NCI-H1092 treated with DMSO at 0.1 percent for 48 hours (cell line): ENCODE measurements at places on chromosomes 5 and 9.
A peak's percentile ranks its signal among the peaks of the same experiment; 100 is the strongest.

GRCh38 chr5:94080390-94080789, 339.0 kb upstream of the POU5F2 start:
- DNase-seq, result no peak

DNA sequence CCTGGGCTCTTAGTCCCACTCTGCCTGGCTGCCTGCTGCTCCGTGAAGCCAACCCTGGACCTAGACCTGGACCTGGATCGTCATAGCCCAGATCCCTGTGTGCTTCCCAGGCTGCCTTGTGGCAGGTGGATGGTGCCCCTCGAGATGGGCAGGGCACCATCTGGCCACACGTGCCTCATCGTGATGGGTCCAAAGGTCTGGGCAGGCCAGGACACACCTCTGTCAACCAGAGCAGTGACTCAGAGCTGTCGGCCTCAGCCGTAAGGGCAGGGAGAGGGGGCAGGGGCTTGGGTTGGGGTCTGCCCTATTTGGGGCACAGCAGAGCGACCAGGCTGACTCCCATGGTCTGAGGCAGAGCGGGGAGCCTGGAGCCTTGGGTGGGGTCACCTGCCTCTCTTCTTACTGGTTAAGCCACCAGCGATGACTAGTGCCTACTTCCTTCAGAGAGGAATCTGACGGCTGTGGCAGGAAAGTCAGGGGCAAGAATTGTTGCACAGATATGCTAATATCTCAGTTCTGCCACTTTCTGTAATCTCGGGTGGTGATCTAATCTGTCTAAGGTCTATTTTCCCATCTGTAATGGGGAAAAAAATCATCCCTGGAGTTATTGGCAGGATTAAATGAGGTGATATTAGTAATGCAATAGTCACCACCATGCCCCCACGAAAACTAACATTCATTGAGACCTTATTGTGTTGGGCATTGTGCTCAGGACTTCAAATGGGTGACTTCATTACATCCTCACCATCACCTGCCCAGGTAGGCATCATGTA, 3.2 kb upstream of the CDHR2 start:
- DNase-seq, result no peak

DNA sequence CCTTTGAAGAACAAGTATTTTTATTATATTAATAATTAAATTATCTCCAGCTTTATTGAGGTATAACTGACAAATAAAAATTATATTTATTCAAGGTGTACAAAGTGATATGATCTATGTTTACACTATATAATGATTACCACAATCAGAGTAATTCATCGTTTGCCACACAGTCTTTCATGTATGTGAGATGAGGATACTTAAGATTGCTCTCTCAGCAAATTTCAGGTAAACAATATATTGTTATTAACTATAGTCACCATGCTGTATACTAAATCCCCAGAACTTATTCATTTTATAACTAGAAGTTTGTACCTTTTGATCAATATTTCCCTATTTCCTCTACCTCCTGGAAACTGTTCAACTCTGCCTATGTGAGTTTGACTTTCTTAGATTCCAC, 16.7 kb upstream of the CCNO start:
- no peak for DNase-seq

DNA sequence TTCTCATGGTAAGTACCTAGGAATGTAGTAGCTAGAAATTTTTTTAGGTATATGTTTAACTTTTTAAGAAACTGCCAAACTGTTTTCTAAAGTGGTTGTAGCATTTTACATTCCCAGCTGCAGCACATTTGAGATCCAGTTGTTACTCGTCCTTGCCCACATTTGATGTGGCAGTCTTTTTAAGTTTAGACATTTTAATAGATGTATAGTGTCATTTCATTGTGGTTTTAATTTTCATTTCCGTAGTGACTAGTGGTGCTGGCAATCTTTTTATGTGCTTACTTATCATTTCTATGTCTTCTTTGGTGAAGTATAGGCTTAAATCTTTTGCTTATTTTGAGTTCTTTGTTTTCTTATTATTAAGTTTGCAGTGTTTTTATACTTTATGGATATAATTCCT, 171.6 kb downstream of the GAS1 start:
- no peak for DNase-seq

DNA sequence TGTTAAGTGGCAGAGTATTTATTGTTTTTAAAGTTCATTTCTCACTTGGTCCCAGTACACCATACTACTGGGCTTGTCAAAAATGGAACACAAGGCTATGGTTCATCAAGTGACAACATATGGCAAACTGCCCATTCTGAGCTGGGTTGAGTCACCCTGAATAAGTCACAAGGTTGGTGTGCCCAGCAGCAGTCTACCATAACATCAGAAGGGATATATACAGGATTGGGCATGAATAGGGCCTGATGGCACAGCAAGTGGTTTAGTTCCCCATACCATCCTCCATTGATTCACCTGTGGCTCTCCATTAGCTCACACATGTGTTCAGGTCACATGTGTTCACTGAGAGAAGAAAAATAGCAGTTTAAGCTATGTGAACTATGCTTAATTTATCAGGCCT, 249.8 kb upstream of the PRDM9 start:
- no peak for DNase-seq

- peak; percentile 55 for DNase-seq
Observed at GRCh38 chr9:95516221-95516733, 494 bp downstream of the PTCH1 start.

GRCh38 chr9:97419309-97419867, 7.5 kb downstream of the TDRD7 start:
- no peak for DNase-seq

GRCh38 chr9:6212722-6213375, 2.8 kb upstream of the IL33 start:
- DNase-seq, result no peak

- no peak for DNase-seq
Observed at GRCh38 chr9:83155733-83156132, 92.8 kb upstream of the RASEF start.

DNA sequence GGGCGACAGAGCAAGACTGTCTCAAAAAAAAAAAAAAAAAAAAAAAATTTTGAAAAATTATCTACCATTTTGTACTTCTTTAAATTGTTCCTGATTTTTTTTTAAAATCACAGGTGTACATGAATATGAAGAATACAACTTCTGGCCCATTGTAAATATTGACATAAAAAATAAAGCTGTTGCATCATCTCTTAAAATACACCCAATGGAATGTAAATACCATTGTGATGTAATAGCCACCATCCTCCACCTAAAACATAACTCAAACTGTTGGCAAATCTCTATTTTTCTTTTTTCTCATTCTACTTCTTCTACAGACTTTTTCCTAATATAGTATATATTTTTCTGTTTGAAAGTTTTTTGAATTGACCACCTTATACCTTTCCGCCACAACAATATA, 61.0 kb upstream of the TEX48 start:
- no peak for DNase-seq

DNA sequence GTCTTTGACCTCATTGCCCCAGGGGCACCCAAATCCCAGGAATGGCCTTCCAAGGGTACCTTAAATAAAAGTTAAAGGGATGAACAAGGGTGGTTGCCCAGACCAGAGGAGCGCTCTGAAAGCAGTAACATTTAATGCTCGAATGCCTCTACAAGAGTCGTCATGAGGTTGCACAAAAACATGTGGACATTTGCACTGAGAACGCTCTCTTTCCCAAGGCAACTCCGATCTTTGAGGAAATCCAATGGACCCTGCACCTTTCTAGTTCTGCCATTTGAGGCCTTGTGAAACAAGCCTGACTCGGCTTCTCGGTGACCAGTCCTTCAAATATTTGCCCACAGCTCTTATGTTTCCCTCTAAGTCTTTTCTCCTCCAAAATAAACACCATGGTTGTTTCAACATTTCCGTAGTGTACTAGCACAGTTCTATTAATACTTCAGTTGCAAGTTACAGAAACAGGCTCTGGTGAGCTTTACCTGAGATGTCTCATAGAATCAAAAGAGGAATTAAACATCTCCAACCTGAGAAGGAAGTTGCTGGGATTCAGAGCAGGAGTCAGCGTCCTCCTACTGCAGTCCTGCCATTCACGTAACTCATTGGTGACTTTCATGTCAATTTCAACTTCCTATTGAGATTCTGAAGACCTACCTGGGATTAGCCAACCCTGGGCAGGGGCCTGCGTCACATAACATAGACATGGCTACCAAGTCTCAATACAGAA, 168.8 kb upstream of the RAI14 start:
- no peak for DNase-seq

- no peak for DNase-seq
Observed at GRCh38 chr9:30765318-30765717, 1619.1 kb upstream of the ACO1 start.

DNA sequence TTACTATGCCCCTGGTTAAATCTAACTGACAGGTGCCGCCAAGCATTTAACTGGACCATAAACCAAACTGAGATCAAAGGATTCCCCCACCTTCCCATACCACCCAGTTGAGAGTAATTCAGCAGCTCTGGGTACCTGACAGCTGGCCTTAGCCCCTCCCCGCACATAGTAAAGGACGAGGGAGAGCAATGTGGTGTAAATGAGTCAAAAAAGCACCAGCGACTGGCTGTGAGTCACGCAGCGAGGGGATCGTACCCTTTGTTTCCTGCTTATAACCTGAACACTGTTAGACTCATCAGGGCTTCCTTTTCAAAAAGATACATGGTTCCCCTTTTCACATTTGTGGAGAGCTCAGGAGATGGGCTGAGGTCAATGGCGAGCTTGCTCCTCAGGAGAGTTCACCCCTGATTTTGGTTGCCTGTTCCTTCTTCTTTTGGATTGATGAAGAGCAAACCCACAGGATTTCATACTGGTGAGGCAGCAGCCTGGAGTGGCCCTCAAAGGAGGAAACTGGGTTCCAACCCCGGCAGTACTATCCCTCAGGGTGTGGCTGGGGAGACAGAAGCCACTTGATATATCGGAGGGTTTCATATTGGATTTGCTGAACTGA, 71.5 kb downstream of the ANKRD33B start:
- DNase-seq, result no peak

DNA sequence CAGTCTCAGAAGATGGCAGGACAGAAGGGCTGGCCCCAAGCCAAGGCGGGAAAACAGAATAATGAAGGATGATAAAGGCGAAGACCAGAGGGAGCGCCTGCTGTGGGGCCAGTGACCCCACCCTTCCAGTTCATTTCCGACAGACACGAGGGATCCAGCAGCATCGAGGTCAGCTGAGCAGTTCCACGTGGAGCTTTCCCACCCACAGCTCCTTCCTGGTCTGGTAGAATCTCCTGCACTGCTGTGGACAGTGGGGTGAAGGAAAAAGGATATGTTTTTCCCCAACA, 265.9 kb upstream of the VLDLR start:
- DNase-seq, result no peak

DNA sequence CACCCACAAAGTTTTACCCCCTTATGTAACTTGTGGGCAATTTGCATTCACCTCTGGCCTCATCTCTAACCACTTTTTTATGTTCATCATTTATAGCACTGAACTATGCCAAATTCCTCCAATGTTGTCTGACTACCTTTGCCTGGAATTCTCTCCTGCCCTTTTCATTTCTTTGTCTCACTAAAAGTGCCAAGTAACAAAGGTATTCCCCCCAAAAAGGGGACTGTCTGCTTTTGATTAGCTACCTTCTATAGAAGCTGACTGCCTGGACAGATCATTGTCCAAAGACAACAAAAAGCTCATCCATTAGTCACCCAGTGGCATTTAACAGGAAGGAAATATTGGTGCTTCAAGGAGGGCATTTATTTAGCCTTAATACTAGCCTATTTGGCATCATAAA, 189.9 kb upstream of the VCAN start:
- DNase-seq, result no peak

- DNase-seq, result no peak
Observed at GRCh38 chr5:26802944-26803343, 235.4 kb downstream of the CDH9 start.

GRCh38 chr5:130652176-130652575, 512.9 kb downstream of the HINT1 start:
- no peak for DNase-seq

DNA sequence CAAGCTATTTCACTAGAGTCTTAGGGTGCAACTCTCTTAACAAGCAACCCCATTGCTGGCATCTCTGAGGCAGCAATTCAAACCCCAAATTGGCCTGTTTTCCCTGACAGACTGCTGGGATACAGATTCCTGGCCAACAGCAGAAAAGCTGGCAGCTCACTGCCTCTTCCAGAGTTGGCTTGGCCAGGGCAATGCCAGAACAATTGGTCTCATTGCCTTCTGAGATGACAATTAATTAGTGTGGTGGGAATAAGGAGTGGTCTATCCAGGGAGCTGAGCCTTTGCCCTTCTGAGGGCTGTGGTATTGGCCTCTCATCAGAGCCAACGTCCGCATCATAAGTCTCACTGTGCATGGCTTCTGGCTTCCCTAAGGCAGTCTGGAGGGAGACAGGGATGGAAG, 183.2 kb downstream of the GNAQ start:
- DNase-seq, result no peak

GRCh38 chr9:94802793-94803192, 76.3 kb downstream of the AOPEP start:
- DNase-seq, result no peak

DNA sequence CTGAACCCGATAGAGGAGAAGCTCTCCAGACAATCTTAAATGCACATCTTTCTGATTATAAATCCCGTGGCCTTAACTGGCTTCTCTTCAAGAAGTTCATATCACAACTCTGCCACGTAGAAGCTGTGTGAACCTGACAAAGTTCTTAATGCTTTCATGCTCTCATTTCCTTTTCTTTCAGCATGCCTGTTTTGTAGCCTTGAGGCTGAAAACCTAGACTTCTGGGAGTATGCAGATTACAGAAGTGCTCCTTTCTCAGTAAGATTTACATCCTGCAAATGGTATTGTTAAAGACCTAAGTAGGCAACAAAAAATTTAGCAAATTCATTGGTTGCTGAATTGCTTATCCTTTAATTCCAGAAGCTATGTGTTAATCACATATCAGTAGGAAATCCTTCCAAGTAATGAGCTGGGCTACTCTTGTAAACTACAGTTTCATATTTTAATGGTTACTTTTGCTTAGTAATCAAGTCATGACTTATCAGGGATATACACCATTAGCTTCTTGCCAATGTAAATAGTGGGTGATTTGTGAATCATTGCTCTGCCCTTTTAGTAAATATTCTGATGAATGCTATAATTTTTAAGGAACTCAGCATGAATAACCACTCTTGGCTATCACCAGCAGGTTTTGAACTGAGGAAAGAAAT, 334.7 kb downstream of the FBXL7 start:
- DNase-seq, result no peak

GRCh38 chr5:125484742-125485641, 738.6 kb upstream of the ZNF608 start:
- DNase-seq, result peak; percentile 97
